ENCODE measurements at places on chromosomes 4 and X.

DNA sequence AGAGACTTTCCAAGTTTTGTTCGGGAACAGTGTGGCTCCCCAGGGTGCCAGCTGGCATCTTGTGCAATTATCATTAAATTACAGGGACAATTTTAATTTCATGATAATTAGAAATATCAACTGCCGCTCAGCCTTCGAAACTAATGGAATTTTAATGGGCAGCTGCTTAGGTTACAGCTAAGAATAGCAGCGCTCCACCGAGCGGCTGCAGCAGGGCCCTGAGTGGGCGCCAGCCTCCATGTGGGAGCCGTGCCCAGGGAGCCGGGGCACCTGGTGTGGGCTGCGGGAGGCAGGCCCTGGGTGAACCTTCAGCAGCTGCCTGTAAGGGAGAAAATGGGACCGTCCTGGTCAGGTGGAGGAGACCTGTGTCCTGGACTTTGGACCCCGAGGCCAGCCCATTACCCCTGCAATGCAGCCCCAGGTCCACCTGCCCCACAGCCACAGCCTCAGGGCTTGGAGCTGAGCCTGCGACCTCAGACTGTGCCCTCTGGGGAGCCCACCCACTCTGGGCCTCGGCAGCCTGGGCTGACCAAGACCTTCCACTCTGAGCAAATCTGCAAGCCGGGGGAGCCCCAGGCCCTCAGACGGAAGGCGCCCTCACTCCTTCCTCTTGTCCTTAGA lies 21.1 kb downstream of the MSANTD1 start:
- DNase-seq: no peak

- DNase-seq: no peak
These were observed 162.7 kb upstream of the KIT start for GRCh38 chr4:54495091-54495490.

- no peak for DNase-seq
These were observed at the start of gene TSC22D3 for GRCh38 chrX:107775734-107776511. Gene TSC22D3, minus strand, starts transcription at chrX:107775787. Its CDS starts 368 bp downstream, at chrX:107775419.

DNA sequence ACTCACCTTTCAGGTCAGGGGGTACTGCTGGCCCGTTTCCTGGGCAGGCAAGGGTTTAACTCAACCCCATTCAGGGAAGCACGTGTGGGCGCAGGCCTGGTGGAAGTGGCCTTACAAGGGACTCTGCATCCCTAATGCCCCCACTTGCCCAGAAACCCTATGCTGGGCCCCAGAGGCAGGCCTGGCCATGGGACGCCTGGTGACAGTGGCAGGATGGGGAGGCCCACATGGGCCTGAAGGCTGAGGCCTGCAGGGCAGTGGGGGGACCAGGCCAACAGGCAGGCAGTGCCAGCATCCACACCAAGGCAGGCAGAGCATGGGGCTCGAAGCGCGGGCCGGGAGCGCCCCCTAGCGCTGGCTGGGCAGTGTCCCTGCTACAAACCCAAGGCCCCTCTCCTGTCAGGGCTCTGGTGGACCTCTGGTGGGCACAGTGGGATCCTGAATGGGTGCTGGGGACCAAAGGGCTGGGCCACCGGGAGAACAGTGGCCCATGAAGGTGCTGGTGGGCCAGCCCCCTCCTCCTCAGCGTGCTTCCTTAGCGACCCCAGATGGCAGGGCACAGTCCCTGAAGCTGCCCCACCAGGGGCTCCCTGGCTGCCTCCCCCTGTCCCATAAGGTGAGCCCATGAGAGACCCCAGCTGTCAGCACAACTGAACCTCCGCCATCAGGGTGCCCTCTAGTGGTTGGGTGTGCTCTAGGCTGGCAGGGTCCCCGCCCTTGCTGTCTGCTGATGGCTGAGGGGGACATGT lies 16.8 kb downstream of the FGFR3 start:
- no peak for DNase-seq

DNA sequence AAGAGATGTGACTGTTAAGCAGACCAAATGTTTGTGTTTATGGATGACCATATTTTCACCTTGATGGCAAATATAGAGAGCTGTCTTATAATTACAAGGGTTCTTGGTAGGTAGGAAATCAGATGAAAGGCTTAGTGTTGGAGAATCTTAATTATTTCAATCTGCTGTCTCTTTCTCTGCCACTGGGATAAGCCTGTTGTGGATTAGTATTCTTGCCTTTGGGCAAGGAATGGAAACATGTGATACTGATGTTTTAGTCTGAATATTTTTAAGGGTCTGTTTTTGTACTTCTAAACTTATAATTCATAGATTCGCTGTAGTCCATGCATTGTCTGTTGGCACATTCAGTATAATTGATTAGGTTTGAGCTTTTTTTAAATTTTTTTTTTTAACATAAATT lies 23.7 kb upstream of the NUDT6 start:
- no peak for DNase-seq

DNA sequence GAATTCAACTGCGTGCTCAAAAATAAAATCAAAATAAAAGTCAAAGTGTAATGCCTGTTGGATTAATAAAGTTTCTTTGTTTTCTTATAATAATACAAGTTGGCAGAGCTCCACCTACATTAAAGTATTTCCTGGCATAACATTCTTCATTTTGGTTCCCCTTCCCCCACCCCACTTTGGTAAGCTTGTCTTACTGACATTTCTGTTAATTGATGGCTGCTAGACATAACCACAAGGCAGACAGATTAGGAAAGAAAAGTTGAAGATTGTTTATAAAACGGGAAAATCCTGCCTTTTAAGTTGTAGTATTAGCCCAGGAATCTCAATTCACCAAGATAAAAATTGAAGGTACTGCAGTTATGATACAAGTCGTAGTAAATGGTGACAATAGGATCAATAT lies 246.5 kb upstream of the RPS6KA3 start:
- DNase-seq: no peak

GRCh38 chrX:99398545-99398944 lies 1011.5 kb downstream of the PCDH19 start:
- DNase-seq: no peak

GRCh38 chr4:15066140-15066539 lies 63.9 kb downstream of the CPEB2 start:
- no peak for DNase-seq

GRCh38 chr4:60089546-60090273 lies 1110.4 kb upstream of the ADGRL3 start:
- no peak for DNase-seq

DNA sequence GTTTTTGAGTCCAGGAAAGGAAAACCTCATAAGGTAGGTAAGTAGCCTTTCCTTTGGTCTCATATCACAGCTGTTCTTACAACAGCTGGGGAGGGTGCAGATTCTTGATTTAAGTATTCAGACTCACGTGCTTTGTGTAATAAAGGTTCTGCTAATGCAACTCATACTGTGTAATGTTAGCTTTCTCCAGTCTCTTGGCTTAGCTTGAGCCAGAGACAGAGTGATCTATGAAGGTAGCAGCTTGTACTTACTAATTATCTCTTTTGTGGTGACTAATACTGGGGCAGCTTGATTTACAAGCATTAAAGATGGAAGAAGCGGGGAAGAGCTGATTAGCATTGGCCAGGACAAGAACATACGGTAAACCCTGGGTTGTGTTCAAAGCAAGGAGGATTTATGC lies 80.3 kb downstream of the LNX1 start:
- DNase-seq: no peak

- no peak for DNase-seq
These were observed 50.8 kb upstream of the SMARCAD1 start for GRCh38 chr4:94156826-94157225.

- no peak for DNase-seq
These were observed 57.2 kb downstream of the FNIP2 start for GRCh38 chr4:158826057-158826456.

DNA sequence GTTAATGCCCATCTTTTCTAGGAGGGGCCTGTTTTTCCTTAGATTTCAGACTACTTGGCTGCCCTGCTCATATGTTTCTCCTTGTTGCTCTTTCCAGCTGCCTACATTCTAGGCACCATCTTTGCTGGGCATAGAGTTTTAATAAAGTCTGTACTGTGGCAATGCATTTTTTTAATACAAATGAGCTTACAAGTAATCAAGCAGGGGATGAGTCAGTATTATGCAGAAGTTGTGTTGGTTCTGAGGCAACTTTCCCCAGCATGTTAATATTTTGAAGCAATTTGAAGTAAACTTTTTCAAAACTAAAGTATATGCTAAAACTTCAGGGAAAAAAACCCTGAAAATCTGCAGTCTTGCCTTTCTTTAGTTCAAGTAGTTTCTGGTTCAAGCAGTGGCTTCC lies 372.0 kb upstream of the GATB start:
- DNase-seq: no peak

GRCh38 chrX:108299101-108299591 lies 139.1 kb downstream of the COL4A6 start:
- DNase-seq: no peak

DNA sequence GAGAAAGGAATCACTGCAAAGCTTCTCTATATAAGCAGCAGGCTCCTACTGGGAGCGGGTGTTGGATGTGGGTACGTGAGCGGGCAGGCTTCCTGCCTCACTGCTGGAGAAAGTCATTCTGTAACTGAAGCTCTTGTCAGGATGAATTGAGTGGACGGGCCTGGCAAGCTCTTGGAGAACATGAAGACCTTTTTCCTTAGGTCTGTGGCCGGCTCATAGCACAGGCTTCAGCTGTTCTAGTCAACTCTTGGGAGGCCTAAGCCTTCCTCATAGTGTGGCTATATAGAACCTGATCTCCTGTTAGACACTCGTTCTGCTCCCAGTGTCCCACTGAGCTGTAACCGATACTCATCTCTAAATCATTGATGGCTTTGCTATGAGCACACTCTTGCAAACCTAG lies 108.2 kb upstream of the GPC4 start:
- DNase-seq: no peak

DNA sequence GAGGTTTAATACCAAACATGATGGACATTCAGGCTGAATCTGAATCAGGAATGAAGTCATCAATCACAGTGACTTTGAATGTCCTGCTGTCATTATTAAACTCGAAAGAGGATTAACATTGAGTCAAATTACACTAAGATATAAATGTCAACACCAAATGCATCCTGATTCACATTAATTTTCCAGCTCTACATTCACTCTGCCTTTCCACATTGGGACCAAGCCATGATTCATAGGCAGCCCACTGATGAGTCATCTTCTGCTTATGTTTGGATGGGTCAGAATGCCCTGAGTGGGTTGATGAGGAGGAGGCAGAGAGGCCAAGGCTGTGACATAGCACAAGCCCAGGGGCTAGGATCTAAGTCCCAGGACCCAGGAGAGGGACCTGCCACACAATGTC lies 247.6 kb upstream of the RPS6KA3 start:
- no peak for DNase-seq

DNA sequence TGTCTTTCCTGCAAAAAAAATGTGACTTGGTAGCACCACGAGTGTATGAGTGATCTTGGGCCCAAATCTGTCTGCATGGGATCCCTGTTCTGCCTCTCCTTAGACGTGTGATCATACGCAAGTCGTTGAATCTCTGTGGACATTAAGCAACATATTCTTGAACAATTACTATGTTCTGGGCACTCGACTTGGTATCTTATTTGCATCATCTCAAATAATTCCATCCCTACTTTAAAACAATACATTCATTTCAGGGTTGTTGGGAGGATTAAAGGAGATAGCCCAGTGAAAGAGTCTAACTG lies 145.4 kb upstream of the CPEB2 start:
- DNase-seq: no peak

- DNase-seq: no peak
These were observed 8.0 kb downstream of the TBC1D14 start for GRCh38 chr4:6917461-6918271.

DNA sequence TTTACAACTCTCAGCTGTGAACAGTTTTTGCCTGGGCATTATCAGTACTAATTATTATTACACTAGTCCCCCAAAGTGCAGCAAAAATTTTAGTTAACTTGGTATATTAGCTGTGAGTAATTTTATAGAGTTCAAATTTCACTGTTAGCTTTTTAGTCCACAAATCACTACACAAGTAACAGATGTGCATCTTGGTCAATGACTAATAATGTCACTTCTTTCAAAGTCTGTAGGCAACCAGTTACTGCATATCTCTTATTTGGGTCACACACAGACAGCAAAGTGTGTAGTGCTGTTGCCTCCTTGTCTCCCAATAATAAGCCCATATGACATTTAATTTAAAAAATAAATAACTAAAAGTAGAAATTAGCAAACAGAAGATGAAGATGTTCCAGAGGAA lies 159.9 kb downstream of the SCFD2 start:
- no peak for DNase-seq
